Stimulated activated CD4-positive, alpha-beta T cell treated with anti-CD3 and anti-CD28 coated beads, Interleukin-12 subunit alpha, Interleukin-12 subunit beta, amount 100 ng/mL, for 48 hours (primary cell): ENCODE measurements at places on chromosomes 5 and 9.

GRCh38 chr5:139954462-139954861 is 88.6 kb downstream of the NRG2 start:
- DNase-seq, result no peak

- DNase-seq, result no peak
These were observed 18.4 kb downstream of the ZNF346 start for GRCh38 chr5:177040814-177041420.

DNA sequence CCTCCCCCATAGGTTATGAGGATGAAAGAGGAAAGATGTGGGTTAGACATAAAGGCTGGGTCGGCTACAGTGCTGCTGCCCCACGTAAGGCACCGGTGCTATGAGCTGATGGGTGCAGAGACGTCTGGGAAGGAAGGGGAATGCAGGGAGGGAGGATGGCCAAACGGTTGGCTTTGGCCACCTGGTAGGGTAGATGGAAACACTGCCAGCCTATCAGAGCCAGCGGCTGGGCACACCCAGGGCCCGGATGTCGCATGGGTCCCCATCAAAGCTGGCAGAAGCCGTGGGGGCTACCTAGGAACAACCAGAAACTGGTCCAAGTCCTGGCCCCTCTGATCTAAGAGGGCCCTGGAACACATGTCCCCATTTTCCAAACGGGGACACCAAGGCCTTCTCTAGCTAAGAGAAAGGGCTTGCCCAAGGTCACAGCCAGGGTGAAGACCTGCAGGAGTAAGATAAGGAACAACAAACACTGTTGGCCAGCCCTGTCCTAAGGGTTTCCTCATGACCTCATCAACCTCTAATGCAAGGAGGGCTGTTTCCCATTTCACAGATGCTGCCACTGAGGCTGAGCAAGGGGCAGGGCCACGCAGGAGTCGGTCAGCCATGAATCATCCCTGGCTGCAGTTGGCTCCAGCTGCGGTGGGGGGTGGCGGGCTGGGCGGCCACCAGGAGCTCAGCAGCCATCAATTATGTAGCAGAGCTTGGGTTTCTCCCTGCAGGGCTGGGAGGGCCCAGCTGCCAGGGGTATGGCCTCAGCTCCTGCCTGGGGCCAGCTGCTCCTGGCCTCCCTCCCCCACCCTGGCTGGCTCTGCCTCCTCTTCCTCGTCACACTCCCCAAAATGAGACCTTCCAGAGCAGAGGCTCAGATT is 4.9 kb downstream of the SH3GLB2 start:
- no peak for DNase-seq

- no peak for DNase-seq
These were observed 132.7 kb downstream of the MPDZ start for GRCh38 chr9:13146840-13147239.

- DNase-seq, result no peak
These were observed 340 bp downstream of the ELAVL2 start for GRCh38 chr9:23825700-23826099.

DNA sequence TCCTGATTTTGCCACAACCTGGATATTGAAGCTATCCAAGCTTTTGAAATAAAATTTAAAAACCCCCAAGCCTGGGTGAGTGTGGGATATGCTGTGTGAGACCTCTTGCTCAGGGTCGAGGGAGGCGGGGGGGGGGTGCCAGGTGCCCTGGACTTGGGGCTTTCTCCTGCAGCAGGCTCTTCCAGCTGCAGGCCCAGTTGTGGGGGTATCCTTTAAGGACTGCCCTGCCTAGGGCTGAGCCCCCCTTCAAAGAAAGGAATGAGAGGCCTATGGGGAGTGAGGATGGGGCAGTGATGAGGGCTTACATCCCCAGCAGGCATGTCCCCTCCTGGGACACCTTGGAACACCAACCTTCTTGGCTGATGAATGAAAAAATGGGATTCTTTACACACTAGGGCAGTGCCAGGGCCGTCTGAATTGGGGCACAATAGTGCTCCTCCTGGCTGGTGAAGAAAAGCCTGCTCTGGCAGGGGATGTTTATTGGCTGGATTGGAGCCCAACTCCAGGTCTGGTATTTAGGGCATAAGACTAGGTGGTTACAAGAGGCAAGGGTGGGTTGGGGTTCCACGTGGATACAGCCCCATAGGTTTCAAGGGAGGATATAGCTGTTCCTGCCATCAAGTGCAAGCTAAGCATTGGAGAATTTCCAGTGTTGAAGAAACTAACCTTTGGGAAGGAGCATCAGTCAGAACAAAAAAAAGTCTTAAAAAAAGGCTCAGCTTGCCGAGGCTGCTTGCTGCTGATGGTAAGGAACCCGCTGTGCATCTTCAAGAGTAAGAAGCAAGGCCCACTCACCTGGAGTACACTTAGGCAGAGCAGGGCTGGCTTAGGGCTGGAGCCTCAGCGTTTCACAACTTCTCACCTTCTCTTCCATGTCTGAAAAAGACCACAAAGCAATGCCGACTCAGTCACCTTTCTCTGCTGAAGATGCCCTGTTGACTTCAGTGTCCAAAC is 7.0 kb downstream of the HNRNPAB start:
- DNase-seq, result no peak

DNA sequence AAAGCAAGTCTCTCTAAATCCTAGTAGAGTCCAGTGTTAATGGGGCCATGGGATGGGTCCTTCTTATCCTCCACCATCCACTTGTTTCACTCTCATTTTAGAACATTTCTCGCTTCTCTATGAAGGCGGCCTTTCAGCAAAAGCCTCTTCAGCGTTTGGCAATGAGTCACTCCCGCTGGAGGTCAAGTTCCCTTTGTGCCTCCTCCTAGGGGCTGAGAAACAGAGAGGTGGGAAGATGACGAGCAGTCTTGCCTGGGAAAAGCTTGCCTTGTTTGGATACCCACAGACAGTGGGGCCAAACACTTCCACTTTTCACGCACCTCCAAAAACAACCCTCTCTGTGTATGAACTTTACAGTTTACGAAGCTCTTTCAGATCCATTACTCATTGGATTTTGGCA is 168.8 kb downstream of the GABBR2 start:
- no peak for DNase-seq

DNA sequence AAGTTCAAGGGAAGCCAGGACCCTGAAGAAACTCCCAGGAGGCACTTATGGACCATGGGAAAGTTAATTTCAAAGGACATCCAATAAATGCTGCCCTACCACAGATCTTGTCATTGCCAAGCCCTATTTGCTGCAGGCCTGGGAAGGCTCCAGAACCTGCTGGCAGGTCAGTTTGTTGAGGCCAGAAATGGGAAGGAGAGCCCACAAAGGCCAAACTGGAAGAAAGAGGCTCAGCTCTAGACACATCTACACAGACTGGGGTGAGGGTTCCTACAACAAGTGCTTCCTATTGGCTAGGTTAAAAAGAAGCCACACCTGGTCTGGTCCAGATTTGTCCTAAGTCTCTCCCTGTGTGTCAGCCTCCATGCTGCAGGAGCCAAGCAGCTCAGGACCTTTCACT is 94.4 kb downstream of the SIL1 start:
- DNase-seq, result no peak
